Neural crest cell (in vitro differentiated cells): ENCODE measurements at places on chromosomes 4 and X. TPM values are rescaled to one million over a fixed set of nuclear protein-coding genes. Genes with fewer than 3 reads are reported as not detected.

GRCh38 chr4:166499820-166500219, 626.8 kb downstream of the TLL1 start:
- no peaks in the 10 kb centered on the region for H3K36me3 ChIP-seq
- H3K27me3 ChIP-seq, result no peaks in the 10 kb centered on the region
- peaks cover 3% of the 10 kb centered on the region for H3K4me1 ChIP-seq
- DNase-seq, result no peak
- H3K4me3 ChIP-seq, result no peak overlapping the region

GRCh38 chrX:50471390-50471789, 765 bp upstream of the DGKK start:
- peaks cover 99% of the 10 kb centered on the region for H3K27me3 ChIP-seq
- peak overlapping the region; percentile 67 for H3K4me3 ChIP-seq
- H3K4me1 ChIP-seq, result peaks cover 10% of the 10 kb centered on the region

DNA sequence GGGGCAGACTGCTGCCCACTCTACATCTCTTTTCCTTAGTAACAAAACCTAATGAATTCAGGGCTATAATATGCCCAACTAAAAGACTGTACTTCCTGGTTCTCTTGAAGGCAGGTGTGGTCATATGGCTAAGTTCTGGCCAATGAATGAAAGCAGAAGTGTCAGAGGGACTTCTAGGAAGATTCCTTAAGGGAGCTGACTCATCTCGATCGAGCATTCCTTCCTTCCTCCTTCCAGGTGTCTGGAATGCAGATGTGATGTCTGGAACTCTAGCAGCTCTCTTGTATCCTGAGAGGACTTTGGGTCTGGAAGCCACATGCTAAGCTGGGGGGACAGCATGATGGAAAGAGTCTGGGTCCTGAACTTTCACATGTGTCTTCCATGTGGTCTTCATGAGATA, 116.2 kb upstream of the STX18 start:
- H3K4me3 ChIP-seq, result no peak overlapping the region
- no peak for DNase-seq
- H3K4me1 ChIP-seq, result peaks cover 4% of the 10 kb centered on the region
- H3K27me3 ChIP-seq, result no peaks in the 10 kb centered on the region

GRCh38 chr4:96775501-96775900, 935.6 kb downstream of the PDHA2 start:
- H3K27ac ChIP-seq, result no peak overlapping the region
- H3K36me3 ChIP-seq, result no peaks in the 10 kb centered on the region
- H3K27me3 ChIP-seq, result no peaks in the 10 kb centered on the region

DNA sequence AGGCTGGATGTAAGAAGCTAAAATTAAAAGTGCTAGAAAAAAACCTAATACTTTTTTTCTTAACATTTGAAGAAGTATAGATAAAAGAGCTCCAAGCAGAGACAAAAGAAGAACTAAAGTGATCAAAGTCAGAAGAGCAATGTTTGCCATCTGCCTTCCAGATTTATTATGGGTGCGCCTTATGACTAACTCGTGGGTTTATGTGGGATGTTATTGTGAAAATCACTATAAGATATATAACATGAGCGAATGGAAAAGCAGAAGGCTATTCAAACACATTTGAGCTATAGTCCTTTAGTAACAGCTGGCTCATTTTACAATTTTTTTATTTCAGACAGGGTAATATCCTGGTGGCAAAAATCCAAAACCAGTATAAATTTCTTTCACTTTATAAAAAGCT, 1040.7 kb downstream of the RAPGEF2 start:
- no peaks in the 10 kb centered on the region for H3K27me3 ChIP-seq
- no peak overlapping the region for H3K4me3 ChIP-seq
- H3K36me3 ChIP-seq, result no peaks in the 10 kb centered on the region
- H3K4me1 ChIP-seq, result no peaks in the 10 kb centered on the region
- DNase-seq, result no peak

- H3K36me3 ChIP-seq, result no peaks in the 10 kb centered on the region
- H3K4me3 ChIP-seq, result no peak overlapping the region
- H3K27ac ChIP-seq, result peak overlapping the region; percentile 11
- peaks cover 38% of the 10 kb centered on the region for H3K4me1 ChIP-seq
- DNase-seq, result no peak
Measured at GRCh38 chrX:133375615-133376340, 39.5 kb downstream of the GPC4 start.

- H3K27me3 ChIP-seq, result no peaks in the 10 kb centered on the region
- H3K4me1 ChIP-seq, result peaks cover 27% of the 10 kb centered on the region
- H3K27ac ChIP-seq, result peak overlapping the region; percentile 99
- no peak for DNase-seq
Measured at GRCh38 chr4:41146196-41146595, 68.1 kb downstream of the APBB2 start.

- peak overlapping the region; percentile 22 for H3K4me3 ChIP-seq
- no peak for DNase-seq
- peaks cover 99% of the 10 kb centered on the region for H3K27me3 ChIP-seq
- peaks cover 13% of the 10 kb centered on the region for H3K4me1 ChIP-seq
- no peak overlapping the region for H3K27ac ChIP-seq
Measured at GRCh38 chr4:174214101-174214878, 69.2 kb downstream of the FBXO8 start.

- H3K27ac ChIP-seq, result peak overlapping the region; percentile 98
- H3K27me3 ChIP-seq, result no peaks in the 10 kb centered on the region
- no peak for DNase-seq
- peak overlapping the region; percentile 72 for H3K4me3 ChIP-seq
- H3K4me1 ChIP-seq, result peaks cover 68% of the 10 kb centered on the region
Measured at GRCh38 chr4:153763404-153763803, 3.6 kb upstream of the RNF175 start.

DNA sequence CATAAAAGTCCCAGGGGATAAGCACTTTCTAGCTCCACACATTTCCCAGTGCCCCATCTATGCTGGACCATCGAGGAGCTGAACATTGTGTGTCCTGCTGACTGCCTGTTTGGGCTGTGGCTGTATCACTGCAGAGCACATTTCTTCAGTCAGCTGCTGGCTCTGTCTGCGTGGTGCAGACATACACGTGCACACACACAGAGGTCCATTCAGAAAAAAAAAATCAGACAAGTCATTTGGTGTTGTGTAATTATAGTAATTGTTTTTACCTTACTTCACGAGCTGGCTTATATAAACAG, 1.1 kb upstream of the PDLIM3 start:
- H3K36me3 ChIP-seq, result no peaks in the 10 kb centered on the region
- DNase-seq, result no peak
- no peak overlapping the region for H3K27ac ChIP-seq
- H3K27me3 ChIP-seq, result peaks cover 36% of the 10 kb centered on the region

- H3K27me3 ChIP-seq, result no peaks in the 10 kb centered on the region
- no peak overlapping the region for H3K4me3 ChIP-seq
- peaks cover 3% of the 10 kb centered on the region for H3K36me3 ChIP-seq
- no peaks in the 10 kb centered on the region for H3K4me1 ChIP-seq
- no peak overlapping the region for H3K27ac ChIP-seq
Measured at GRCh38 chrX:106286053-106286650, 118.0 kb downstream of the PWWP3B start.

- no peak overlapping the region for H3K27ac ChIP-seq
- peaks cover 12% of the 10 kb centered on the region for H3K4me1 ChIP-seq
- no peak overlapping the region for H3K4me3 ChIP-seq
- DNase-seq, result peak; percentile 41
Measured at GRCh38 chrX:13506574-13506973, 62.8 kb upstream of the EGFL6 start.

DNA sequence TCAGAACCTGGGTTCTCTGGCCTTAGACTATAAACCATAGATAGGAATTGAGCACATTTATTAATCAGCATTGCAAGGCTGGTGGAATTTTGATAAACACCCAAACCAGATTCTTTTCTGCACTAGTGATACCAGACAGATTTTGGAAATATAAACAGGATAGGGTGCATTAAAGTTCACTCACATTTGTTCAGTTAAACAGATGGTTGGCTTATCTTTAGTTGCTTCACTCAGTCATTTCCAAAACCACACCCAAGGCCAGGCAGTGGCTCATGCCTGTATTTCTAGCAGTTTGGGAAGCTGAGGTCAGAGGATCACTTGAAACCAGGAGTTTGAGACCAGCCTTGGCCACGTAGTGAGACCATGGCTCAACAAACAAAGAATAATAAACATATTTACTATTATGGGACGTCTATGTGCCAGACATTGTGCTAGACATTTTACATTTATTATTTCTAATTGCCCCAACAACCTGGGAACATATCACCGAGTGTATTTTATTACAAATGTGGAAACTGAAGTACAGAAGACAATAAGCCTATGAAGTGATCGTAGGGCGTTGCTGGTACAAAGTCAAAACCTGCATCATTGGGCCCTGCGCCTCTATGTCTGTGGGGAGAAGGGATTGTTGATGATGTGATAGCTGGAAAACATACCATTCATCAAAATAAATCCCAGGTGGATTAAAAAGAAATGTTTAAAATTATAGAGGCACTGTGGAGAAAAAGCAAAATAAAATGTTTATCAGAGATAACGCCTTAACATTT, 15.0 kb downstream of the ADD1 start:
- peaks cover 32% of the 10 kb centered on the region for H3K4me1 ChIP-seq
- no peak overlapping the region for H3K27ac ChIP-seq
- DNase-seq, result no peak
- no peaks in the 10 kb centered on the region for H3K27me3 ChIP-seq

- no peaks in the 10 kb centered on the region for H3K36me3 ChIP-seq
- H3K27ac ChIP-seq, result no peak overlapping the region
- H3K27me3 ChIP-seq, result no peaks in the 10 kb centered on the region
- H3K4me1 ChIP-seq, result peaks cover 13% of the 10 kb centered on the region
Measured at GRCh38 chr4:24884902-24885301, 27.9 kb downstream of the CCDC149 start.

GRCh38 chrX:4450177-4450576, 736.7 kb upstream of the PRKX start:
- H3K4me3 ChIP-seq, result no peak overlapping the region
- H3K27ac ChIP-seq, result no peak overlapping the region
- H3K4me1 ChIP-seq, result no peaks in the 10 kb centered on the region
- DNase-seq, result no peak

DNA sequence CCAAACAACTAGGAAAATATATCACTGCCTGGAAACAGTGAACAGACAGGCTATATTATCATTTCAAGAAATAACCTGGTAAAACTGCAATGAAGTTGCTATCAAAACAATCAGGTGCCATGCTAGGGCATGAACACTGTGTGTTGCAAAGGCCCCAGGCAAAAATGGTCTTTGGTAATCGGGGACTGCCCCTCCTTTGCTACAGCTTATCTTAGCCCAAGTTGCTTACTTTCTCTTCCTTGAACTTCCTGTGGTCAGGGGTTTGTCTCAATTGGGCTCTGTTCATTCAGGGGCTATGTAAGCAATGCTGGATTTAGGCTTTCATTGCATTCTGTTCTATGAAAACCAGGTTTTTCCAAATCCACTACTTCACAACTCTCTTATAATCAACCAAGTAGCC, 30.4 kb downstream of the SCML1 start:
- no peak overlapping the region for H3K27ac ChIP-seq
- no peaks in the 10 kb centered on the region for H3K4me1 ChIP-seq
- H3K4me3 ChIP-seq, result no peak overlapping the region
- no peak for DNase-seq
- no peaks in the 10 kb centered on the region for H3K36me3 ChIP-seq
- H3K27me3 ChIP-seq, result no peaks in the 10 kb centered on the region

The ARHGAP6 gene
- 2.3 and 2.7 TPM in 2 replicates for total RNA-seq

The ARL9 gene
- 0.89 and 1.3 TPM in 2 replicates for total RNA-seq

The IL1RAPL2 gene
- 0.50 and 0.58 TPM in 2 replicates for total RNA-seq

The LGI2 gene
- 4.3 and 4.6 TPM in 2 replicates for total RNA-seq

The CSAG1 gene
- not detected in 2 replicates for total RNA-seq

The TMEM47 gene
- total RNA-seq, result 42.0 and 45.4 TPM in 2 replicates

The SH3TC1 gene
- 2.5 and 2.7 TPM in 2 replicates for total RNA-seq

The PNMA6F gene
- not detected in 2 replicates for total RNA-seq

The DGKK gene
- 0.14 and 0.18 TPM in 2 replicates for total RNA-seq

The GJB1 gene
- 12.3 and 12.4 TPM in 2 replicates for total RNA-seq
